ENCODE measurements at places on chromosomes 7 and 10.

GRCh38 chr7:55526770-55527169 is 45.5 kb downstream of the VOPP1 start:
- DNase-seq = no peak

- no peak for DNase-seq
These were observed 50.3 kb upstream of the SDK1 start for GRCh38 chr7:3250725-3251124.

- peak; percentile 27 for DNase-seq
These were observed 37.4 kb upstream of the EEPD1 start for GRCh38 chr7:36115448-36116321.

DNA sequence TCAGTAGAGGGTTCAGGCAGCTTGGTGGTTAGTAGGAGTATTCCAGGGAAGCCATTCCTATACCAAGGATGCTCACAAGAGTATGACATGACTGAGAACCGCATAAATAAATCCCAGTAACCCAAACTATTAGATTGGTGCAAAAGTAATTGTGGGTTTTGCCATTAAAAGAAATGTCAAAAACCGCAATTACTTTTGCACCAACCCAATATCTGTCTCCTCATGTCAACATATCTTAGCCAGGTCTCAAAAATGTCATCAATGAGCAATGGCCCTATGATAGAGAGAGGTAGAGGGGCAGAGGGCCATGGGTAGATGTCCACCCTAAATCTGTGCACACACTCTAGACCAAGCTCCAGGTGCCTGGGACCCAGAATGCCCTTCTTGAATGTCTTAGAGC is 23.6 kb downstream of the NEUROD6 start:
- no peak for DNase-seq

DNA sequence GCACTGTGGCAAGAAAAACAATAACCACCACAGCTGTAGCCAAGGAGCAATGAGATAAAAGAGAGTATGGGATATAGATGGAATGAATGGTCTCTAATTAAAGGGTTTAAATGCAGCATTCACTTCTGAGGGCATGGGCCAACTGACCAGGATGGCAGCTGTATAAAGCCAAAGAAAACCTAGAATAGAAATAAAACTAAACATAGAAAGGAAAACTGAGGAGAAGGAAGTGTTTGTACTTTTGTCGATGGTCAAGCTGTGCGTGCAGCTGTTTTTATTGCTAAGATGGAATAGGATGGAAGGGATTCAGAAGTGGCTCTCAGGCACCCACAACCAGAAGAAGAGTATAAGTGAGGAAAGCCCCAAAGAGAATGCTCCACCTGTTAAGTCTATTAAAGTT is 37.9 kb downstream of the ZC3HC1 start:
- no peak for DNase-seq

GRCh38 chr7:51569176-51569575 is 252.6 kb upstream of the COBL start:
- no peak for DNase-seq

- DNase-seq = no peak
These were observed 9.7 kb upstream of the ANLN start for GRCh38 chr7:36379831-36380504.

DNA sequence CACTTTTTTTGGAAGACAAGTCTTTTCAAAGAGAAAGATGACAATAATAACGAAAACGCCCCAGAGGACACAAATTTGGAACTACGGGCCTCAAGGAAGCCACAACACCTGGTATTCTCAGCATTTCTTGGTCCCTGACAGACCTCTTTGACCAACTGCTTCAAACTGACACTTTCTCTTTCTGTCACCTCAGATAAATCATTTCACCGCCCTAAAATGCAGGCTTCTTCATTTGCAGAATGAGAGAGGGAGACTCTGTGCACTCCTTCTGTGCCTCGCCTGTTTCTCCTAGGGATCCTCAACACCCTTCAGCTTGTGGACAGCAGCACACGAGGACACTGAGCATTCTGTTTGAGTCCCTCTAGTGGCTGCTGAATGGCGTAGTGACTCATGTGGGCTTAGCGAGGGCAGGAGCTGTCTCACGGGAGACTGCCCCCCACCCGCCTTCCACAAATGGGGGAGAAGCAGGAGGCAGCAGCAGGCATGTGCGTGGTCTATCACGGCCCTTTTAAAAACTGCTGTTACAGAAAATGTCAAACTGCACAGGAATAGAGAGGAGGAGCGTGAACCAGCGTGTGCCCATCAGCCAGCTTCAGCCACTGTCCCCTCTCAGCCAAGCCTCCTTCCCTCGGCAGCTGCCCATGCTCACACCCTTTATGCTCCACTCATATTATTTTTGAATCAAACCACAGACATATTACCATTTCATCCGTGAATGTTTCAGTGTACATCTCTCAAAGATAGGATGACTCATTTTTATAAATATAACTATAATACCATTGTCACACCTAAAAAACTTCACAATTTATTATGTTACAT is 41.4 kb downstream of the GSDME start:
- DNase-seq = no peak

DNA sequence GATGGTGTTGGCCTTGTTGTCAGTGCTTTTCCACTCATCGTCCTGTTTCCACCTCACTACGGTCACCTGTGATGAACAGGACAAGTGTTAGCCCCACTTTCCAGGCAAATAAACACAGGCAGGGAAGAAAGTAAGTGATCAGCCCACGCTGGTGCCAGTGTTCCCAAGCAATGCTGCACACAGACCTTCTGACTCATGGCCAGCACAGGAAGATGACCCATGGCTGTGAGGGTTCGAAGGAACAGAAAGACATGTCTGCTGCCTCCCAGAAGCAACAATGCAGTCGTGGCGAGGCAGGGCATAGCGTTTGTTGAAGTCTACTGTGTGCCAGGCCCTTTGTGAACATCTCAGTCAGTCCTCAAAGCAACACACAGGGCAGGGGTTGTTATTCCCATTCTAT is 35.7 kb downstream of the SLC29A3 start:
- DNase-seq = no peak

- no peak for DNase-seq
These were observed 130.9 kb downstream of the TES start for GRCh38 chr7:116340943-116341907.

GRCh38 chr7:351256-351655 is 61.3 kb downstream of the FOXL3 start:
- DNase-seq = peak; percentile 61

GRCh38 chr7:111240371-111240770 is 149.4 kb downstream of the LRRN3 start:
- no peak for DNase-seq

DNA sequence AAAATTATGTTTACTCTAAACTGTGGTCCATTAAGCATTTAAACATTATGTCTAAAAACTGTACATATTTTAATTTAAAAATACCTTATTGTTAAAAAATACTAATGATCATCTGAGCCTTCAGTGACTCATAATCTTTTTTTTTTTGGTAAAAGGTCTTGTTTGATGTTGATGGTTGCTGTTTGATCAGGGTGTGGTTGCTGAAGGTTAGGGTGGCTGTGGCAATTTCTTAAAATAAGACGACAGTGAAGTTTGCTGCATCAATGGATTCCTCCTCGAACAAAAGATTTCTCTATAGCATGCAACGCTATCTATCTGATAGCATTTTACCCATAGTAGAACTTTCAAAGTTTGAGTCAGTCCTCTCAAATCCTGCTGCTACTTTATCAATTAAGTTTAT is 180.0 kb upstream of the AHR start:
- no peak for DNase-seq

DNA sequence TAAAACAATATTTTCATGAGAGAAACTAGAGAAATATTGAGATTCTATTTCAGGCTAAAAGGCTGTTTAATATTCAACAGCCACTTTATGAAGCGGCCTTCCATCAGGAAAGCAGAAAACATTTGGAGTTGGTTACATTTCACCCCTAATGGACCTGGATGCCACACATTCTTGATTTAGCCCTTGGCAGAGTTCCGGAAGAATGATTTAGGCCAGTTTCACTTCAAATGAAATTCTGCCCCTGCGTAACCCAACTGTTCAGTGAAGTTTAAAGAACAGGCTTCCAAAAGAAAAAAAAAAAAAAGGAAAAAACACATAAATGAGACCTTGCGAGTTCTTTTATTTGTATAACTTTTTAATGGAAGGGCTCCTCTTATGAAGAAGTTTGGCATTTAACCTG is 239.2 kb upstream of the AKR1E2 start:
- no peak for DNase-seq

GRCh38 chr10:109247814-109248213 is 675.5 kb downstream of the XPNPEP1 start:
- DNase-seq = no peak

- no peak for DNase-seq
These were observed 233.4 kb upstream of the HABP2 start for GRCh38 chr10:113319479-113319878.

DNA sequence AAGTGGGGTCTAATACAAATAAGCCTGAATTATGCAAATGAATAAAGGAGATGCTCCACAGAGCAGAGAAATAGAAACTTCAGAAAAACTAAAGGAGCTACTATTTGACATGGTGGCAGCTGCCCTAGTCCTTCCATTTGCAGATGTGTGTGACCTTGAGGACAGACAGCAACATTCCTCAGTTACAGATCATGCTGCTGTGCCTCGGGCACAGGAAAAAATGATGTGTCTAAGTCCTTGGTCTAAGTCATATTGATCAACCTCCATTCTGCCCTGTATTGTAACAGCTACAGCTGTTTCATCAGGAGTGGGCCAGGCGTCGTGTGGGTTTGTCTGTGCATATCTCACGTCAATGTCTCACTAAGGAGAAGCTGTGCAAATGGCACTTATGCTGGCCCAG is 710.4 kb downstream of the TNS3 start:
- DNase-seq = no peak

- DNase-seq = no peak
These were observed 82.4 kb upstream of the TRIL start for GRCh38 chr7:29040579-29040925.

DNA sequence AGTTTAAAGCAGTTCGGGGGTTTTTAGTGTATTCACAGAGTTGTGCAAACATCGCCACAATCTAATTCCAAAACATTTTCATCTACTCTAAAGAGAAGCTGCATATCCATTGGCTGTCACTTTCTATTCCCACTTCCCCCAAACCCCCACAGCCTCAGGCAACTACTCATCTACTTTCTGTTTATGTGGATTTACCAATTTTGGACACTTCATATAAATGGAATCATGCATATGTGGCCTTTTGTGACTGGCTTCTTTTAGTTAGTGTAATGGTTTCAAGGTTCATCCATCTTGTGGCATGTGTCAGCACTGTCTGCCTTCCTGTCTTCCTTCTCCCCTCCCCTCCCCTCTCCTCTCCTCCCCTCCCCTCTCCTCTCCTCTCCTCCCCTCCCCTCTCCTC is 78.5 kb upstream of the FZD1 start:
- DNase-seq = no peak

DNA sequence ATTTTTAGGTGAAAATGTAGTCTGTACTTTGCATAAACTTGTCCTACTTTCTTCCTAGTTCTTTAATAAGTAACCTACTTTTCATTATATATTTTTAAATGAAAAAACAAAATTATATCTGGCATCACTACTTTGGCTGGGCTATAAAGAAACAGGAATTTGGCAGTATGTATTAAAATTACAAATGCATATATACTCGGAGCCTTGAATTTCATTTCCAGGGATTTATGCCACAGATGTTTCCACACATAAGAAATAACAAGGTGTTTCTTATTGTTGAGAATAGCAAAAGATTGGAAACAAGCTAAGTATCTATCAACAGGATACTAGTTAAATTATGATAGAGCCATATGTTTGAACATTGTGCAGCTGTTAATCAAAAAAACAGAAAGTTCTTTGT is 2.2 kb upstream of the ARHGAP12 start:
- DNase-seq = no peak

- no peak for DNase-seq
These were observed 34.8 kb upstream of the MSMB start for GRCh38 chr10:46080886-46081285.

GRCh38 chr7:35878351-35878750 is 77.5 kb downstream of the SEPTIN7 start:
- DNase-seq = no peak

DNA sequence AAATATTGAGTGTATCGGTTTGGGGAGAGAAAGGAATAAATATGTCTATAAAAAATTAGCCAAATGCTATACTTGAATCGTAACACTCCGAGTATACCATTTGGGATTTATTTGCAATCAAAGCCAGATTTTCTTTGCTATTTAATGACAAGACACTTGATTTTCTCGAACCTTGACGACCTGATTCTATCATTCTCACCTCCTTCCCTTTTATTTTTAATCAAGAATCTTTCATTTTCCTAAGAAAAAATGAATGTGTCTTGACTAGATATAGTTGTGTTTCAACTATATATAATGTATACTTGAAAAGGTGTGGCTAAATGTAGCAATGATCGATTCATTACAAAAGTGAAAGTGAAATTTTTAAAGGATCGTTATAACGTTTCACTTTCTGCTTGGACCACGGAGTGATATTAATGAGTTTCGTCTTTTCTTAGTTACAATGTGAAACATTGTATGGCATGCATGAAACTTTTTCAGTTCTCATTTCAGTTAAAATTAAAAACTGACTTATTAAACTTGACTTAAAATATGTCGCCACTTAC is 562 bp downstream of the NUB1 start:
- DNase-seq = no peak

DNA sequence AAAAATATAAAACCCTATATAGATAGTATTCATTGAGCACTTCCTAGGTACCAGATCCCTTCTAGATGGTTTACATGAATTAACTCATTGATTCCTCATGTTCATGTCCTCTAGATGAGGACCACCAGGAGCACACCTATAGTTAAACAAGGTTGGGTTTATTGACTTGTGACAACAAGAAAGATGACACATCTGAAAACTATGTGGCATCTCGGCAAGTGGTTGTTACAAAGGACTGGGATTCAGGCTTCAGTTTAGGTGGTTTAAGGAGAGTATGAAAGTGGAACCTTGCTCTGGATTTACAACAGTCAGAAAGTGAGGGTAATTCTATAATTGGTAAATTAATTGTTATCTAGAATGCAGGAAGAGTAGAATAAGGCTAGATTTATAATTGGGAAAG is 99.0 kb upstream of the PHF14 start:
- DNase-seq = no peak
